ENCODE measurements at places on chromosomes 13 and 19. TPM values are rescaled to one million over a fixed set of nuclear protein-coding genes. Genes with fewer than 3 reads are reported as not detected.

PRDX2 gene
- 210 TPM for total RNA-seq

HCST gene
- 3.2 TPM for total RNA-seq

SYCN gene
- total RNA-seq = not detected

AKAP8 gene
- total RNA-seq = 15.5 TPM

HTR2A gene
- total RNA-seq = 0.17 TPM

CEACAM20 gene
- not detected for total RNA-seq

ZNF415 gene
- 14.8 TPM for total RNA-seq

NBEA gene
- total RNA-seq = 3.6 TPM
